ENCODE measurements at places on chromosomes 5 and 9.

DNA sequence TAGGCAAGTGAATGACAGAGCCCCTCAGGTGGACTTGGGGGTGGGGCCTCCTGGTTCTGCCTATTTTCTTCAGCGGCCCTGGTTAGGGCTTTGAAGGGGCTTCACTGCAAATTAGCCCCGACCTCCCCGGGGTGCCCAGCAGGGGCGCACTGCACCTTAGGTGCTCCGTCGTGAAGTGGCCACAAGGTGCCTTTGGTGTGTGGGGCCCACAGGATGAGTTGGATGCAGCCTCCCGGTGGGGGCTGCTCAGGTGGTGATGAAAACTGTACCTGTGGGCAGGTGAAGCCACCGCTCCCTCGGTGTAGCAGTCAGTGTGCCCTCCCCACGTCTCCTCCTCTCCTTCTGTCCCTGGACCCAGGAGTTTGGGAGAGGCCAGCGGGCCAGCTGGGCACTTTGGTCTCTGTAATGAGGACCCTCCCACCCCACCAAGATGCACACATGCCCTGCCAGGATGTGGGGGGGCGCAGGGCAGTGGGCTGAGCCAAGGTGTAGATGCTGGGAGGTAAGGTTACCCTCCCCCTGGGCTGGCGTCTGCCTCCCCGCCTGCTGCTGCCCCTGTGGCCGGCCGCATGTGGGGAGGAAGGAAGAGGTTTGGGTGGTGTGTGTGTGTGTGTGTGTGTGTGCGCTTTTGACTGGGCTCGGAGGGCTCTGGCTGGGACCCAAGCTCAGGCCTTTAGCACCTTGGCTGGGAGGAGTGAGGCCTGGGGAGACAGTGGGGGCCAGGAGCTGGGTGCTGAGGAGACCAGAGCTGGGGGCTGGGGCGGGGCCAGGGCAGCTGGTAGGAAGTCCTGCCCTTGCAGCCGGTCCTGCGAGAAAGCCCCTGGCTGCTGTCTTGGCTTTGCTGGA lies 55.6 kb downstream of the RXRA start:
- peak; percentile 76 for DNase-seq
- peak overlapping the region; percentile 96 for H3K27ac ChIP-seq
- peaks cover 31% of the 10 kb centered on the region for H3K4me1 ChIP-seq
- no peaks in the 10 kb centered on the region for H3K27me3 ChIP-seq

DNA sequence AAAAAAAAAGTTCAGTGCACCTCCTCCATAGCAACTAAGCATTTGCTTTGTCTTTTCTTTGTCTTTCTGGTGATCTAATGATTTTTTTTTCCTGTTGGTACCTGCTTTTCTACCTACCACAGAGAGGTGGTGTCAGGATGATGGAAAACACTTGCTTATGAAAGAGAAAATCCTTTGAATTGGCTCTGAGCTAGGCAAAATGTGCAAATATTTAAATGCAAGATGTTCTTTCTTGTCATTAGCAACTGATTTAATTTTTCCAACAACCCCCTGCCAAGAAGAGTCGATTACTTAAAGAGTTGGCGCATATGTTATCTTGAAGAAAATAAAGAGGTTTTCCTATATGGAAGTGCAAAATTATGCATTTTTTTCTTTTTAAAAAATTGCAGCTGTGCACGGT lies 37.7 kb downstream of the TNC start:
- H3K27me3 ChIP-seq, result no peaks in the 10 kb centered on the region
- no peak for DNase-seq
- no peak overlapping the region for H3K27ac ChIP-seq
- H3K4me1 ChIP-seq, result no peaks in the 10 kb centered on the region
- H3K4me3 ChIP-seq, result no peak overlapping the region

DNA sequence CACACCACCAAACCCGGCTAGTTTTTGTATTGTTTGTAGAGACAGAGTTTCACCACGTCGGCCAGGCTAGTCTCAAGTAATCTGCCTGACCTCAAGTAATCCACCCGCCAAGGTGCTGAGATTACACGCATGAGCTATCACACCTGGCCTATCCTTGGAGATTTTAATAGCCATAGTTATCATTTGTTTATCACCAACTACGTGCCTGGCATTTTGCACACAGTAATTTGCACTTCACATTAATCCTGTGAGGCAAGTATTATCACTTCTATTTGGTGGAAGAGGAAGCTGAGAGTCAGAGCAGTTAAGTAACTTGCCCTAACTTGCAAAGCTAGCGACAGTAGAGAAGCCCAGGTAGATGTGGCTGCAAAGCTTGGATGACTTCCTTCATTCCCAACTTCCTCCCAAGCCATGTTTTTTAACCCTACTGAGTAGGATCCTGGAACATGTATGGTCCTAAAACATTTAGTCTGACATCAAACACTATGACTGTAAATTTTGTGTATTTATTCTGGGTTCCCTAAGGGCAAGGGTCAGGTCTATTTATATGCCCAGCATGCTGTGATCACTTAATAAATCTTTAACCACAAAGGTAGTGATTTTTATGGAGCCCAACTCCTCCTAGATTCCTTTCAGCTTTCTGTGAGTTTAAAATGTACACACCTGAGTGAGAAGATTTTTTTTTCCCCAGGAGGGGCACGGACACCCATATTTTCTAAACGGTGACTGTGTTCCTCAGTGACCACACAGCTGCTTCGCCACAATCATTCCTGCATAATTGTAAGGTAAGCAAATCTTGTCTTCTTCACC lies 100.2 kb upstream of the RAI14 start:
- H3K27ac ChIP-seq, result no peak overlapping the region
- peaks cover 10% of the 10 kb centered on the region for H3K27me3 ChIP-seq
- H3K4me1 ChIP-seq, result no peaks in the 10 kb centered on the region
- no peak overlapping the region for H3K4me3 ChIP-seq
- no peaks in the 10 kb centered on the region for H3K36me3 ChIP-seq

- H3K36me3 ChIP-seq, result no peaks in the 10 kb centered on the region
- DNase-seq, result peak; percentile 5
- peak overlapping the region; percentile 1 for H3K4me3 ChIP-seq
- H3K4me1 ChIP-seq, result peaks cover 11% of the 10 kb centered on the region
These were observed 129.0 kb downstream of the PIK3R1 start for GRCh38 chr5:68344447-68345111.

DNA sequence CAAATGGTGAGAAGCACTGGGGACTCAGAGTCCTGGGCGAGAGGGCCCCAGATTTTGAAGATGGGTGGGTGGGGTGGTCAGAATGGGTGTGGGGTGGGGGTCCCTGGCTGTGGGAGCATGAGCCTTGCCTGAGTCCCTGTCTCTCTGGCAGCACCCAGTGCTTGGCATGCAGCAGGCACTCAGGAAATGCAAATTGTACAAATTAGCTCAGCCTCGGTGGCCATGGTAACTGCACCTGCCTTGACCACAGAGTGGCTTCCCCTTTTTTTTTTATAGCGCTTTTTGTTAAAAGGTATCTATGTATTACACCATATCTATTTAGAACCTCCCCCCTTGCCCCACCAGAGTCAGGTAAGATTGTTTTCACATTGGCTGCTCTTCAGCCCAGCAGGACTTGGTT lies 19.2 kb upstream of the PITX1 start:
- no peaks in the 10 kb centered on the region for H3K36me3 ChIP-seq
- no peak overlapping the region for H3K27ac ChIP-seq
- H3K4me1 ChIP-seq, result no peaks in the 10 kb centered on the region
- peaks cover 55% of the 10 kb centered on the region for H3K27me3 ChIP-seq

- H3K4me1 ChIP-seq, result no peaks in the 10 kb centered on the region
- no peaks in the 10 kb centered on the region for H3K36me3 ChIP-seq
- H3K27me3 ChIP-seq, result no peaks in the 10 kb centered on the region
- H3K27ac ChIP-seq, result no peak overlapping the region
- no peak overlapping the region for H3K4me3 ChIP-seq
These were observed 1336.2 kb upstream of the C9orf72 start for GRCh38 chr9:28909526-28909925.

GRCh38 chr5:119631660-119632059 lies 2.3 kb downstream of the FAM170A start:
- no peaks in the 10 kb centered on the region for H3K4me1 ChIP-seq
- peaks cover 2% of the 10 kb centered on the region for H3K36me3 ChIP-seq
- H3K27ac ChIP-seq, result no peak overlapping the region
- DNase-seq, result no peak

DNA sequence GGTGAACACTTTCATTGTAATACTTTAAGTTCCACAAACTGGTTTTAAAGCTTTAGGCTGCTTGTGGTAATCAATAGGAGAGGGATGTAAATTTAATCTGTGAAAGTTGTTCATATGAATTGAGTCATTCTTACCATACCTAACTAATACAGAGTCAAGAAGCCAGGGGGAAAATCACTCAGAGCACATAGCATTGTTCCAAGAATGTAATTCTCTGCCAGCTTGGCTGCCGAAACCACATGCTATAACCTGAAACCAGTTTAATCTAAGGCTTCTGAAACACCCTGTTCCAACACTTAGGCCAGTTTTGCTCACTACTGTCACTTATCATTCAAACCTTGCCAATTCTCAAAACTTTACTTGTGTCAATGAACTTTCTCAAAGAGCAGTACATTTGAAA lies 528.8 kb upstream of the GRAMD2B start:
- no peak overlapping the region for H3K27ac ChIP-seq
- no peaks in the 10 kb centered on the region for H3K27me3 ChIP-seq
- no peak overlapping the region for H3K4me3 ChIP-seq
- DNase-seq, result no peak
- no peaks in the 10 kb centered on the region for H3K4me1 ChIP-seq

DNA sequence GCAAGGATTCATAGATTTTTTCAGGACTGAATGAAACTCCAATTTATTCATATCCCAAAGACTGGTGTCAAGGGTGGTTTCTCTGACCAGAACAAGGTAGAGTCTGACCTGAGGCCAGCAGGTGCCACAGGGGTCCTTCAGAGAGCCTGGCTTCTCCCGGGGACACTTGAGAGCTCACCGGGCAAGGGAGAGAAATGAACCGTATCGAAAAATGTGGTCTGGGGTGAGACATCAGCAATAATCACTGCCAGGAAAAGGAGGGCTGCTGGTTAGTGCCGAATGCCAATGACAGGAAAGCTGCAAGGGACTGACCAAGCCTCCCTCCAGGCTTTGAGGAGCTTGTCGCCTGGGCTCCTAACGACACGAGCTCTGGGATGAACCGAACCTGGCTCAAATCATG lies 142.7 kb downstream of the TTLL11 start:
- no peak overlapping the region for H3K27ac ChIP-seq
- peaks cover 3% of the 10 kb centered on the region for H3K4me1 ChIP-seq
- no peaks in the 10 kb centered on the region for H3K36me3 ChIP-seq

DNA sequence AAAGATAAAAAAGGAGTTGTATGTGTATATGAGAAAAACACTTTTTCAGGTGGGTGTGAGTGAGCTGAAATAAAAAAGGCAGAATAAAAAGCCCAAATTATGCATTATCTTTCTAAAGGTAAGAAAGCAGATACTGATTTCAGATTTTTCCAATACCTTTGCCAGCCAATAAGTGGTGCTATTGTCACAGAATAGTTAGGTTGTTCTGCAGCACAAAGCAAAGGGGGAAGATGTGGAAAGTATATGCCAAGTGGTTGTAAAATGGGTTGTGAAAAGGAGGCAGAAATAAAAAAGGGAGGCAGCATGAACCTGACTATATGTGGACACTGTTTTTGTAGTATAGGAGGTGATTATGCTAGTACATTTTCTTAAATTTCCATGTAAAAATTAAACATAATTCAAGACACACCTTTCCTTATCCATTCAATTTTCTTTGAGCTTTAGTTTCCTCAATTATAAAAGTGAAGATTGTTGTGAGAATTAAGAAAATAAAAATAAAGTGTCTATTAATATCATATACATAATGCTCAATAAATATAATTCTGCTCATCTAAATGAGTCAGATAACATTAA lies 106.7 kb downstream of the SMIM15 start:
- no peak overlapping the region for H3K27ac ChIP-seq
- no peaks in the 10 kb centered on the region for H3K4me1 ChIP-seq
- H3K4me3 ChIP-seq, result no peak overlapping the region

DNA sequence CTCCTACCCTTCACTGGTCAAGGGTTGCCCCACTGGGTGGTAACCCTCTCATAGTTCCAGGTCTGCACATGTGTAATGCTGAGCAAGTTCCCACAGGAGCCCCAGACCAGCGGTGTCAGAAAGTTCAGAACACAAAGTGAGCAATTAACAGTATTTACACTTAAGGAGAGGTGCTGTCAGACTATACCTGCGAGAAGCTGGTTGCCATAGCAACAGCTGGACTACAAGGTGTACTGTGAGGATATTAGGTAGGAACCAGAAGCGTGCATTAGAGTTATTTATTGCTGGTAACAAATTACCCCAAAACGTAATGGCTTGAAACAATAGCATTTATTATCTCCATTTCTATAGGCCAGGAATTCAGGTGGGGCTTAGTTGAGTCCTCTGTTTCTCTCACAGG lies 317.0 kb upstream of the RPS23 start:
- no peak overlapping the region for H3K4me3 ChIP-seq
- H3K27me3 ChIP-seq, result no peaks in the 10 kb centered on the region
- no peak for DNase-seq

- no peaks in the 10 kb centered on the region for H3K36me3 ChIP-seq
- peaks cover 11% of the 10 kb centered on the region for H3K27me3 ChIP-seq
- H3K27ac ChIP-seq, result no peak overlapping the region
- peak; percentile 43 for DNase-seq
These were observed 97.1 kb downstream of the ENTREP1 start for GRCh38 chr9:69421908-69422801.

DNA sequence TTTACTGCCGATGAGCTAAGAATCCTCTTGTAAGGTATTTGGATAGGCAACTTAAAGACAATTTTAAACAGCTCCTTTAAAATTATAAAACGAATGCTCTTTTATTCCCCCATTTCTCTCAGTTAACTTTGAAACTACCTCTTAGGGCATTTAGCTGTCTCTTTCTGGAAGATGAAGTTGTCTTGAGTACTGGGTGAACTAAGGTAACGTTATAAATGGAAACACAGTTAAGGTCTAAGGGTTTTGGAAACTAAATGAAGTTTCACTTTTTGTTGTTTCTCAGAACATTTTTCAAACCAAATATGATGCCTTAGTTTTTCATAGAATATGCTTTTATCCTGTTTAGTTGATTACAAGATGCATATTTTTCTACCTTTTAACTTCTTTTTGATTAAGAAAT lies 6.8 kb downstream of the UBE2R2 start:
- H3K4me1 ChIP-seq, result peaks cover 18% of the 10 kb centered on the region
- H3K27ac ChIP-seq, result peak overlapping the region; percentile 28
- no peaks in the 10 kb centered on the region for H3K27me3 ChIP-seq
- H3K36me3 ChIP-seq, result peaks cover 22% of the 10 kb centered on the region
- no peak for DNase-seq

GRCh38 chr9:92384375-92384774 lies 20.0 kb downstream of the OGN start:
- H3K27ac ChIP-seq, result no peak overlapping the region
- H3K27me3 ChIP-seq, result no peaks in the 10 kb centered on the region
- H3K4me1 ChIP-seq, result peaks cover 4% of the 10 kb centered on the region

DNA sequence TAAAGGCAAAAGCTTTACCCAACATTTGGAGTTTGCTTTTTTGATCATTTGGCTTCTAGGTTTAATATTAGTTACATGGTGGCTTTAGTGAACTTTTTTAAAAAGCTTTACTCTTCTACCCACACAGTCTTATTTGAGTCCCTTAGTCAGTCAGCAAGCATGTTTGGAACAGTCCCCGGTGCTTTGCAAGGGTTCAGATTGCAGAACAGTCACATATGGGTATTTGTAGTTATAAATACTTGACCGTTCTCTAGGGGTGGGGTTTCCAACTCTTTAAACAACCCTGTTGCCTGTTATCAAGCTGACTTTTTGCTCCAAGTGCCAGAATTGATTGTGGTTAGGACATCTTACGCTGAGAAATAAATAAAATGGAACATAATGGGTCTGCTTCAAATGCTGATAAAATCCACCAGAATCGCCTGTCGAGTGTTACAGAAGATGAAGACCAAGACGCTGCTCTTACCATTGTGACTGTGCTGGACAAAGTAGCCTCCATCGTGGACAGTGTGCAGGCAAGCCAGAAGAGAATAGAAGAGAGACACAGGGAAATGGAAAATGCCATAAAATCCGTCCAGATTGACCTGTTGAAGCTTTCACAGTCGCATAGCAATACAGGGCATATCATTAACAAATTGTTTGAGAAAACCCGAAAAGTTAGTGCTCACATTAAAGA lies at the start of gene CAVIN4:
CAVIN4 (plus strand) TSS at position 304 of the 673 bp plus-strand sequence; CDS start at position 369, 65 bp downstream.
- DNase-seq, result no peak
- H3K27ac ChIP-seq, result no peak within 1 kb of the TSS
- H3K4me1 ChIP-seq, result no peaks in the 10 kb centered on the region
- no peaks in the 10 kb centered on the region for H3K27me3 ChIP-seq
- no peaks in the 10 kb centered on the region for H3K36me3 ChIP-seq
